ENCODE measurements at places on chromosomes 16 and 17.

DNA sequence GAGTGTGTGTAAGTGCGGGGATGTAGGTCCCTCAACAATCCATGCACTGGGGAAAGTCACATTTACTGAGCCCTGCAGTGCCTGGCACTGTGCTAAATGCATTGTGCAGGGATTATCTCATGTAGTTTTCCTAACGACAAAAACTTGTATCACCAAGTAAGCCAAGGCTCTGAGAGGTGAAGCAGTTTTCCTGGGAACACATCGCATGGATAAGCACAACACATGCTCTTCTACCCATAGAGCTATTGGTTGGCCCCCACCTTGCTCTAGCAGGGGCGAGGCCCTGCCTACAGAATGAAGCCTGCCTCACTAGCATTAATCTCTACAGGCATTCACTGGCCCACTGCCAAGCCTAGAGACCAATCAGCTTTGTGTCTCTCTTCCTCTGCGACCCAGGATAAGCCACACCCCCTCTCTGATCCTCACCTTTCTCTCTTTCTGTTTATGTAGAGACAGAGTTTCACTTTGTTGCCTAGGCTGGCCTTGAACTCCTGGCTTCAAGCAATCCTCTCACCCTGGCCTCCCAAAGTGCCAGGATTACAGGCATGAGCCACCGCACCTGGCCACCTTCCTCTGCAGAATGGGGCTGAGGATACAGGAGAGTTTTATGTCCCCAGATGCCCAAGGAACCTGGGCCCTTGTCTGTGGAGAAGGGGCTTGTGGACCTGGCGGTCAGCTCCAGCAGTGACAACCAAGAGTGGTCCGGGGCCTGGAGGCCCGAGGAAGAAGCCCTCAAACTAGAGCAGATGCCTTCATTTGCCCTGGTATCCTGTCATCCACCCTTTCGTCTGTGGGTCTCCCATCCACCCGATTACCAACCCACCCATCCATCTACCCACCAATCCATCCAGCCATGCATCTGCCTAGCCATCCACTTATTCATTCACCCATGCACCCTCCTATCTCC is 12.8 kb downstream of the CDH16 start:
- no peak for DNase-seq

GRCh38 chr17:31313982-31314781 is at the start of gene EVI2B:
Gene EVI2B, minus strand, starts transcription at chr17:31314054. Its CDS starts 8,445 bp downstream, at chr17:31305609.
- DNase-seq: no peak

DNA sequence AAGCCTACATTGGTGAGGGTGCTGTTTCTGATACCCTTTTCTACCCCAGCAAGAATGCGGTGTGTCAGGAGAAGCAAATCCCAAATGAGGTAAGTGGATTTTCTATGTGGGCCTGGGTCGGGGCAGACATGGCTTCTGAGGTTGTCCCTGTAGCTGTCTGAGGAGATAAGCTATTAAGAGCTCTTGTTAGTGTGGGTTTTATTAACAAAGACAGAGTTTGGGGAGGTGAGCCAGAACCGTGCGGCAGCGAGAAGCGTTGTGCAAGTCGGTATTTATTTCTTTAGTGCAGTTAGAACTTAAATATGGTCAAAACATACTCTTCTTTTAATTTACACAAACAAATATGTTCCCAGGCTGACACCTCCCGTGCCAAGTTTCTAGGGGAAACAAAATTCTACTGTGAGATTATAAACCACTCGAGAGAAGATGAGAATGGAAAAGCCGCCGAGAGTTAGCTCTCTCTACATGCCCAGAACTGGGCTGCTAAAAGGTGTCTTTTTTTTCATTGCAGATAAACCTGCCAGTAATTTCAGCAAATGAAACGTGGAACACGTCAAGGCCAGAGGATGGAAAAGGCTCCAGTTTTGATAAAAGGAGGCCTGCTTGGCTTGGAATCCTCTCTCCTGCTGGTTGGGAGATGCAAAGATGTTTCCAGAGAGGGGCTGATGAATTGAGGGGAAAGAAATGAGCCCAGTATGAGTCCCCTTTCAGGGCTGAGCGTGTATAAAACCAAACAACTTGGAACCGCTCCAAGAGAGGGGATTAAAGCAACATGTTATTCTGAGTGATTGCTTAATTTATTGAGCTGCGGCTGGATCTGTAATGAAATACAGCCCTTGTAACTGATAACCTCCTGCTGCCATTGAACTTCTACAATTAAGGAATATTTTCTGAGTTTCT is 254.6 kb downstream of the MRTFB start:
- no peak for DNase-seq

DNA sequence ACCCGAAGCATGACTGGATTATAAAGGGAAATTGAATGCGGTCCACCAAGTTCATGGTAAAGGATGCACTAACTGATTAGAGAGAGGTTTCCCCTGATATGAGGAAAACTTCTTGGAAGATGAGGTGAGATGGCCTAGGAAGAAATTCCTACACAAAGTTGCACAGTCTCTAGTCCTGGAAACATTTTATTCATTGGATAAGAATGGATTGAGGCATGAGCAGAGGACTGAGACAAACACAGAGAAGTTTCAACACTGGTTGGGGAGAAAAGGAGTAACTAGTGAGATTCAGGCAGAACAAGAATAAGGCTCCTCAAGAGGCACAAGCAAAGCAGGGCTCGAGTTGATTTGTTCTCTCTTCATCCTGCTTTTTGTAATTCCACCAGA is 2.0 kb upstream of the CCL2 start:
- DNase-seq: no peak

DNA sequence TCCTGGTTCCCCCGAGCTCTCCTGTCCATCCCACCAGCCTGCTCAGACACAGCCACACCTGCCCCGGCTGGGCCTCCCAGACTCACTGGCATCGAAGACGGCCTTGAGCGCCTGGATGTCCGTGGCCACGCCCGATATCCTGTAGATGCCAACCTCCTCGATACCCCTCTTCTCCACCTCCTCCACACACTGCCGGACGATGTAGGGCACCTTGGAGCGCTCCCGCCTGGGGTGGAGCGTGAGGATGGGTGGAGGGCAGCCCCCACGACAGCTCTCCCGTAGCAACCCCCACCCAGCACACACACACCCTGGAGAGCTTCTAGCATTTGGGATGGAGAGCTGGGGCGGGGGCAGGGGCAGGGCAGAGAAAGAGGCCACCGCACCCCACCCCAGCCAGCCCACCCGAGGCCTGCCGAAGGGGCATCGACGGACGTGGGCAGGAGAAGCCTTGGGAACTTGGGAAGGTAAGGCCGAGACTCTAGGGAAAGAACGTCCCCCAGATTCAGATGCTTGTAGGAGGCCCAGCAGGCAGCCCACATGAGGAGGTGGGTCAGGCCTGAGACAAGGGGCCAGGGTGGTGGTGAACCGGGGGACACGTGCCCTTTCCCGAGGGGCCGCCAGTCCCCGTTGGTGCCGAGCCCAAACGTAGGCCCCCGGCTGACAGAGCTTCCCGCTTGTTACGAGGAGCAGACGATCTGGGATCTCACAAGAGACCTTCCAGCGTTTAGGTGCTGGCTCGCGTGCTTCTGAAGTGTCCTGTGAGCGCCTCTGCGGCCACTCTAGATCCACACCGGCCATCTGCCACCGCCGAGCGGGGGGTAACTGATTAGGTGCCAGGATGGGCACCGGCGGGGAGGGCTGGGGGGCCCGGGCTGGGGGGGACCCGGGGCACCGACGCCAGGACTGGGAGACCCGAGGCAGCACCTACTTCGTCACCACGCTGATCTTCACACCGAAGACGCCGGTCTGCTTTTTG is 15.1 kb downstream of the TIMM22 start:
- peak; percentile 26 for DNase-seq

DNA sequence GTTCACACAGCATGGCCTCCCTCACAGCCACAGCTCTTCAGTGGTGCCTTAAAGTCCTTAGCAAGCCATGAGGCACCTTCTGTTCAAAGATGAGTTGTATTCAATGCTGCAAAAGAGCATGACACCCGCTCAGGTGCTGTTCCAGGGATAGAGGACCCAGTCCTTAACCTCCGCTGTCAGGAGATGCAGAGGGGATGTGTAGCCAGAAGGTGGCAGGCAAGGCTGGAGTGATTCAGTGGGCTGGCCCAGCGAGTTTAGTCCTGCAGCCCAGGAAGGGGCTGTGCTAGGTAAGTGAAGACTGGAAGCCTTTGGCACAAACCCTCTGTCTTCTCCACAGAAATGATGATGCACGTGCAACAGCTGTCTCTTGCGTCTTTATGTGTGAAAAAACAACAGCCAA is 25.0 kb upstream of the ADAM11 start:
- no peak for DNase-seq

DNA sequence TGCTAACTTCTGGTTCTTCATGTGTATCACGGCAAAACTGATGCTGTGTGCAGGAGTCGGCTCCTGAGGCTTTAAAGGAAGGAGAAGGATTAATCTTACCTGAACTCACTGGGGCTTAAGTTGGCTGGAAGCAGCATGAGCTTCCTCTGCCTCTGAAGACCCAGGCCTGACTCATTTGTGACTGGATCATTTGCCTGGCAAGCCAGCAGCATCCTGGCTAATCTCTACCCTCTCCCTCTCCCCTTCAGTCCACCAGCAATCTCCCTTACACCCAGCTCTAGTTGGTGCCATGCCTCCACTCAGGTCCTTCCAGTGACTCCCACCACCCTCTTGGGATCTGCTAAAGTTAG is 150.3 kb downstream of the IRX3 start:
- no peak for DNase-seq

DNA sequence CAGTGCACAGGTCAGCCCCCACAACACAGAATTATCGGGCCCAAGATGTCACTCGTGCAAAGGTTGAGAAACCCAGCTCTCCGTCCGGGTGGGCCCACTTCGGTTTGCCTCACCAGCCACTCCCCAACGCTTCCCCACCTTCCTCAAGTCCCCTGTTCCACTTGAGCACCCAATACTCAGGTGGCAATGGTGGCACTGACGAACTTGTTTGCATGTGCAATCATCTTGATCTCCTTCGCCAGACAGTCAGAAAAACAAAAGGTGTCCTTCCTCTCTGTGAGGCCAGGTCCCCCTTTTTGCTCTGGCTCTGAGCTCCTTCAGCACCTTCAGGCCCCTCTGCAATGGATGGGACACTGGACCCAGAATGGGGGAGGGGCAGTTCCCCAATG is 3.7 kb downstream of the GGA2 start:
- no peak for DNase-seq

DNA sequence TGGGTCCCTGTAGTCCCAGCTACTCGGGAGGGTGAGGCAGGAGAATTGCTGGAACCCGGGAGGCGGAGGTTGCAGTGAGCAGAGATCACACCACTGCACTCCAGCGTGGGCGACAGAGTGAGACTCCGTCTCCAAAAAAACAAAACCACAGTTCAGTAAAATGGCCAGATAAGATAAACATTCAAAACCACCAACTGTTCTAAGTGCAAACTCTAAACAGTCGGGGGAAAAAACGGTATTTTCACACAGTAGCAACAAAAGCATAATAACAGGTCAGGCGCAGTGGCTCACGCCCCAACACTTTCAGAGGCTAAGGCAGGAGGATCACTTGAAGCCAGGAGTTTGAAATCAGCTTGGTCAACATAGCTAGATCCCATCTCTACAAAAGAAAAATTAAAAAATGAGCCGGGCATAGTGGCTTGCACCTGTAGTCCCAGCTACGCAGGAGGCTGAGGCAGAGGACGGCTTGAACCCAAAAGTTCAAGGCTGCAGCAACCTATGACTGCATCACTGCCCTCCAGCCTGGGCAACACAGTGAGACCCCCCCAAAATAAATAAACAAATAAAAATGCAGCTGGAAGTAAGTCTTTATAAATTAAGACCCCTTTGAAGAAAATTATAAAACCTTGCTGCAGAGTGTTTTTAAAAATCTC is 10.8 kb upstream of the HASPIN start:
- DNase-seq: no peak

DNA sequence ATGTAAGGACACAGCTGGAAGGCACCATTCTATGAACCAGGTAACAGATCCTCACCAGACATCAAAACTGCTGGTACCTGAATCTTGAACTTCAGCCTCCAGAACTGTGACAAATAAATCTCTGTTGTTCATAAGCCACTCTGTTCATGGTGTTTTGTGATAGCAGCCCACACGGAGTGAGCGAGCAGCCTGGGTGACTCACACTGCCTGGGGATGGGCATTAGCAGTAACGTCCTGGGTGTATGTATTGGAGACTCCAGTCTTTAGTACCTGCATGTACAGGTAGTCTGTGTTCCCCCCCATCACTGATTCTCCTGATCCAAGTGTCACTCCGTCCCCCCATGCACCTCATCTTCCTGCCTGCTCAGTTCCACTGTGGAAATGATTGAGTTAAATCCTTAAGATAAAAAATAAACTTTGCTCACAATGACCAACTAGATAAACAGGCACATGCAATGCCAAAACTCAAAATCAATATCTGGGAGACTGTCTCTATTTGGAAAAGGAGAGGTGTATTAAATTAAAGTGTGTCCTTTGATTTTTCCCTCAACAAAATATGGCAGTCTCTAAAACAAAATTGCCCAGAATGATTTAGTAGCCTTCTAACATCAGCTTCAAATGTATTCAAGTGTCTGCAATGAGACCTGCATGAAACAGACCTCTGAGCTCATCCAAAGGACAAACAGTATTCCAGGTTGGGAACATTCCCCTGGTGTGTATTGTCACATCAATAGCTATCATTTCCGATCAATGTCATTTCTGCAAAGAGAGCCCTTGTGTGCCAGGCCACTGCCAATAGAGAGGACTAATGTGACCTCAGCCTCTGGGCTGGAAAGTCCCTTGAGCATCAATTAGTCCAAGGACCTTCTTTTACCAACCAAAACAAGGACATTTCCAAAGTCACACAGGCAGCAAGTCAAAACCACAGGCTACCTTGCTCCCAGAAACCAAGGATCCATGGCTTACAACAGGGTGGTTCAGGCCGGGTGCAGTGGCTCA is 12.2 kb upstream of the VAT1L start:
- DNase-seq: no peak

GRCh38 chr16:593406-593805 is 3.5 kb downstream of the RAB40C start:
- DNase-seq: no peak

DNA sequence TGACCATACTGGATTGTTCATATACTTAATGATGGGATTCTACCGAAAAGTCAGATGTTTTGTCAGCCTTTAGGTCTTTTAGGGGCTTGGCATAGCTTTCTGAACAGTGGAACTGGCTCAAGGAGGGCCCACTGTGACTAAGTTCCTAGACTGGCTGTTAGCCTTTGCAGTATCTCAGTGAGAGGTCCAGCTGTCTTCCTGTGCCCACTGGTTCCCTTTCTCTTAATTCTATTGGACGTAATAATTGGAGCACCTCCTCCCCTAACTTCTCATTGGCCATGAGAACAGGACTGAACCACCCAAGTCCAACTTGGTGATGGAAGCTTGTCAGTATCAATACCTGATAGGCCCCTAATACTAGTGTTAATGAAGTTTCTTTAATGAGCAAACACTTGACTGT is 13.5 kb downstream of the KPNA2 start:
- DNase-seq: no peak

- DNase-seq: no peak
Observed at GRCh38 chr16:17027488-17028129, 443.2 kb downstream of the XYLT1 start.

Data from right hindlimb (tissue), 1 donor.